ENCODE measurements at places on chromosomes 11 and 22.
A peak's percentile ranks its signal among the peaks of the same experiment; 100 is the strongest.

DNA sequence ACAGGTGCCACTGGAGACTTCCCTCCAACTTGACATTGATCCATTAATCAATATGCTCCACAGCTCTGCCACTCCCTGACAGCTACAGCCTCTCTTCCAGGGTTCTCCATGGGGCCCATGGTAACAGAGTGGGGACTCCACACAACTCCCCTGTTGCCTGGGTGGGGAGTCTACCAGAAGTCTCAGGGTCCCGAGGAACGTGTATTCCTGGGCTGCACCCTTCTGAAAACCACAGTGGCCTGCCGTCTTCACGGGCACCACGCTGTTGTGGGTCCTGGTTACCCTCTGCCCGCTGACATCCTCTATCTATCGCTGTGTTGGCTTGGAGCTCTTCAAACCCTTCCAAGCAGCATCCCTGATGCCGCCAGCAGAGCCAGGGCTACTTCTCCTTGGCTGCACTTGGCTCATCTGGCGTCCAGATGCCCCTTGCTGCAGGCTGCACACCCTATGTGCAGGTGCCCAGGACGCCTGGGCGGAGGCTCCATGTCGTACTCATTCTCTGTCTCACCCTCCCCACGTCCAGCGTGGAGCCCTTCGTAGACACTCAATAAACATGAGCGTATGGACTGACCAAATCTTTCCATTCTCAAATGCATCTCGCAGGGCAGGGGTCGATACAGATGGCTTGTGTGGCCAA is 1341.8 kb downstream of the TBC1D22A start:
- DNase-seq: no peak

DNA sequence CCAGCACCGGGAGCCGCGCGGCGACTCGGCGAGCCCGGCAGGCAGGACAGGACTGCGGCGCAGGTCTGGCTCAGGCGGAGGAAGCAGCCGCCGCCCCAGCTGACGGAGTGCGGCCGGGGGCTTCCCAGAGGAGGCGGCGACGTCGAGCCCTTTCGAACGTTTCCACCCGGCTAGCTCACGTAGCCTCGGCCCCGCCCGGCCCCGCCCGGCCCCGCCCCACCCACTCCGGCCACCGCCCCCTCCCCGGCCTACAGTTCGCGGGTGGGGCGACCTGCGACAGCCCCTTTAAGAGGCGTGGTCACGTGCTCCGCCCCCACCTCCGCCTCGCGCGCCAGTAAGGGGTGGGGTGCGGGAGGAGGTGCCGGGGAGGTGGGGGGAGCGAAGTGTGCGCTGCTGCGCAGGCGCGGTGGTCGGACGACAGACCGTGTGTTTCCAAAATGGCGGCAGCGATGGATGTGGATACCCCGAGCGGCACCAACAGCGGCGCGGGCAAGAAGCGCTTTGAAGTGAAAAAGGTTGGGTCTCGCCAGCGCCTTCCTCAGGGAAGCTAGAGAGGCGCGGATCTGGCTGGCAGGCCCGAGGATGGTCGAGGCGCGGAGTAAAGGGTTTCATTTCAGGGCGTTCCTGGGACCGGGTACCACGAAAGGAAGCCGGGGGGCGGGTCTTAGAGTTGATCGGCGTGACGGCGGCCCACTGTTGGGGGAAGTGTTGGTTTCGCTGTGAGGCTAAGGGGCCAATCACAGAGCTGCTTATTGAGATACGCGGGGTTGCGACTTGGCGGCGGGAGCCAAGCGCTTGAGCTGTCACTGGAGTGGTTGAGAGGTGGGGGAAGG is at the start of gene RBX1:
Gene RBX1 (plus strand): TSS at position 417 of the 833 bp plus-strand sequence. CDS start 21 bp downstream, at position 438.
- DNase-seq: peak; percentile 98

- DNase-seq: no peak
Observed at GRCh38 chr11:114074546-114075343, 15.2 kb downstream of the ZBTB16 start.

GRCh38 chr11:74806267-74806666 is 57.6 kb downstream of the RNF169 start:
- DNase-seq: no peak

DNA sequence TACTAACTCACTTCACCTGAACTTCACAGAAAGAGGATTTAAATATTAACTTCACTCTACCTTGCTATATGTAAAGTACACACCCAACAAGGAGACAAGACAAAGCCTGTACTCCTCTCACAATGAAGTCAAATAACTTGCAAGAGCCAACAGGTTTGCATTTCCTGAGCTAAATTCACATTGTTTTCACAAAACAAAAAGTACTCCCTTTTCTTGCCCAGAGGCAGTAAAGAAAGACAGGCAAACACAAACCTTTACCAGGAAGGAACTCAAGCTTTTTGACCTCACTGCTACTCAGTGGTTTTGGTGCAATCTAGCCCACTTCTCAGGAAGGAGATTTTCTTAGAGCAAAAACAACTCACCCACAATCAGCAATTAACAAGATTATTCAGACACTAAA is 15.7 kb downstream of the USP28 start:
- no peak for DNase-seq

- no peak for DNase-seq
Observed at GRCh38 chr11:64536396-64536941, 54.6 kb upstream of the SLC22A12 start.

GRCh38 chr11:7423946-7424345 is 61.4 kb upstream of the OLFML1 start:
- DNase-seq: no peak

GRCh38 chr11:15685306-15685705 is 570.6 kb downstream of the INSC start:
- no peak for DNase-seq

DNA sequence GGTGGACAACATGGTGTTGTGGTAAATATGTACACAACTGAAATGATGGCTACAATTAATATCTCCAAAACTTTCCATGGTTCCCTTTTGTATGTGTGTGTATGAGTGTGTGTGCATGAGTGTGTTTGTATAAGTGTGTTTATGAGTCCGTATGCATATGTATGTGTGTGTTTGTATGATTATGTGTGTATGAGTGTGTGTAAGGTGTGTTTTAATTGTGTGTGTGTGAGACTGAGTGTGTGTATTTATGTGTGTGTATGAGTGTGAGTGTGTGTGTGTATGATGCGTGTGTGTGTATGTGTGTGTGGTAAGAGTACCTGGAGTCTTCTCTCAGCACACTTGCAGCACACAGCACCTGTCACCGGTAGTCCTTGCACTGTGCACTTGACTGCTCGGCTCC is 7.8 kb downstream of the KRTAP5-9 start:
- no peak for DNase-seq

- DNase-seq: no peak
Observed at GRCh38 chr11:2277008-2277346, 6.6 kb upstream of the ASCL2 start.

GRCh38 chr11:30474151-30474954 is 111.8 kb downstream of the MPPED2 start:
- DNase-seq: no peak

DNA sequence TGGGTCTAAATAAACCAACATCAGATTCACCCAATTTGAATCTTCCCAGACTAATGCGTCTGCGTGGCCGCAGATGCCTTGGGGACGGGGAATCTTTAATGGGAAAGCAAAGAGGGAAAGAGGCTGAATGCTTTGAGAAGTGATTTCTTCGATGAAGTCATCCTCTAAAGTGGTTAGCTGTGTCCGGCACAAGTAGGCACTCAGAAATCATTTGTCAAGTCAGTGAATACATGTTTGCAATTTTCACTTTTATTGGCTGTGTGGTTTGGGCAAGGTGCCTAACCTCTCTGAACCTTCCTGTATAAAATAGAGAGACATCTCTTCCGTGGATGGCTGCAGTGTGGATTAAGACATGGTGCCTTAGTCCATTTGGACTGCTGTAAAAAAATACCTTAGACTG is 19.7 kb upstream of the IFT27 start:
- no peak for DNase-seq

GRCh38 chr11:62770778-62771143 is 435 bp upstream of the TAF6L start:
- no peak for DNase-seq

GRCh38 chr11:47589977-47590861 is 3.7 kb downstream of the FAM180B start:
- DNase-seq: no peak

DNA sequence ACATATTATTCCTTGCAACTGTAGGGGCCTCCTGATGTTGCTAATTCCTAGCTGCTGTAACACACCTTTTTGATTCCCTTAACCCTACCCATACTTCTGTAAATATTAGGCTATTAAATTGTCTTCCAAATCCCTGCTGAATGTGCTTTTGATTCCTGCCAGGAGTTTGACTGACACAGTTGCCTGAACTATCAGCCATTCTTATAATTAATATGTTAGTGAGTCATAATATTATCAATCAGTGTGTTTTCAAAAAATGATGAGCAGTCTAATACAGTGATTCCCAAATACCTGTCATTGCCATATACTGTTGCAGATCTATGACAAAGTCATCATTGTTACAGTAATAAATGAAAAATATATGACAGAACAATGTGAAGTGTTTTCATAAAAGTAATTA is 15.9 kb upstream of the FANCF start:
- no peak for DNase-seq

DNA sequence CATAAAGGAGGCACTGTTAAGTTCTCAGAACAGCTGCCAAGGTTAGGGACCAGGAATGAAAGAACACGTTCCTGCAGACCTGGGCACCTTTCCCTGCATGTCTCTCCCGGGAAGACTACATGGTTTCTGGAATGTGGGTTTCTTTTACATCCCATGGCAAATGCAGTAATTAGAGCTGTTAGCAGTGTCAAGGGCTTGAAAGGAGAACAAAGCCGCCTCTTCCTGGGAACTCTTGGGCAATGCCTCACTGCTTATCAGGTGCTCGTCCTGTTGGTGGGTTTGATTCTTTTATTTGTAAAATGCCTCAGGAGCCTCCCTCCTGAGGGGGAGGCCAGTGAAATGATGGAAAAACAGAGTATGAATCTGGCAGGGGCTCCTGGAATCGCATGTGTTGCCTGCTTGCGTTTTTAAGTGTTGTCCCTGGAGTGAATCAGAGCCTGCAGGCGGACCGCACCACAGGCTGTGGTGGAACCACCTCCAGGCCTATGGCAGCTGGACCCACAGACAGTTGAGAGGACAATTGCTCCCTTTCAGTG is 723 bp upstream of the C22orf31 start:
- no peak for DNase-seq

- no peak for DNase-seq
Observed at GRCh38 chr11:110762590-110762989, 50.4 kb upstream of the ARHGAP20 start.

GRCh38 chr11:113316256-113316655 is 1.9 kb downstream of the TTC12 start:
- DNase-seq: no peak

GRCh38 chr11:112106070-112106469 is 19.4 kb downstream of the SDHD start:
- no peak for DNase-seq

DNA sequence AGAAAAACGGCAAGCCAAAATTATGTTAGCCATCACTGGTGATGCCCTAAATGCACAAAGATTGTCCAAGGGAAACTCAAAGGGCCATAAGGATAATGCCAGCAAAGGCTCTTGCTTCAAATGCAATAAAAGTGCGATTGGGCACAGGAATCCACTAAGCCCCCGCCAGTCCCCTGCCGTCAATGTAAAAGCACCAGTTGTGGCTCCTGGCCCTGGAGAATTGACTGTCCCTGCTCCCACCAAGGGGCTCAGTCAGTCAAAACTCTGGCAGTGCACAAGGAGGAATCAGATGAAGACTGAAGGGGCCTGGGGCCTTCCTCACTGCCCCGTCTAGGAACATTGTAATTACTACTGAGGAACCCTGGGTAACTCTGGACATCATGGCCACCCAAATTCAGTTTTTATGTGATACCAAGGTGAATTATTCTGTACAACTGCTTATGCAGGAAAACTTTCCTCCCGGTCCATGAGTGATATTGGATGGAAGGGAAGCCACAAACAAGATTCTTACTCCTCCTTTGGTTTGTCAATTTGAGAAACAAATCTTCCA is 85.6 kb downstream of the PIWIL4 start:
- DNase-seq: no peak

- no peak for DNase-seq
Observed at GRCh38 chr11:1893581-1894359, 2.1 kb upstream of the PRR33 start.

DNA sequence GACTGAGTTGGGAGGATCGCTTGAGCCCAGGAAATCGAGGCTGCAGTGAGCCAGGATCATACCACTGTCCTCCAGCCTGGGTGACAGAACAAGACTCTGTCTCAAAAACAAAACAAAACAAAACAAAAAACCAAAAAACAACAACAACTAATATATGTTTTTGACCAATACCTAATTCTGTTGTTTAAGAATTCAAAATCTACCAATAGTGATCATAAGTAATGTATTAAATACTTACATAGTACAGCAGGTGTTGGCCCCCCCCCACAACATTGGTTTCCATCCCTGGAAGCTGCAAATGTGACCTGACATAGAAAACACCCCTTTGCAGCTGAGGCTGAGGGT is 74.7 kb downstream of the KCNQ1 start:
- DNase-seq: no peak

- no peak for DNase-seq
Observed at GRCh38 chr22:41888627-41889200, 26.2 kb downstream of the SHISA8 start.

DNA sequence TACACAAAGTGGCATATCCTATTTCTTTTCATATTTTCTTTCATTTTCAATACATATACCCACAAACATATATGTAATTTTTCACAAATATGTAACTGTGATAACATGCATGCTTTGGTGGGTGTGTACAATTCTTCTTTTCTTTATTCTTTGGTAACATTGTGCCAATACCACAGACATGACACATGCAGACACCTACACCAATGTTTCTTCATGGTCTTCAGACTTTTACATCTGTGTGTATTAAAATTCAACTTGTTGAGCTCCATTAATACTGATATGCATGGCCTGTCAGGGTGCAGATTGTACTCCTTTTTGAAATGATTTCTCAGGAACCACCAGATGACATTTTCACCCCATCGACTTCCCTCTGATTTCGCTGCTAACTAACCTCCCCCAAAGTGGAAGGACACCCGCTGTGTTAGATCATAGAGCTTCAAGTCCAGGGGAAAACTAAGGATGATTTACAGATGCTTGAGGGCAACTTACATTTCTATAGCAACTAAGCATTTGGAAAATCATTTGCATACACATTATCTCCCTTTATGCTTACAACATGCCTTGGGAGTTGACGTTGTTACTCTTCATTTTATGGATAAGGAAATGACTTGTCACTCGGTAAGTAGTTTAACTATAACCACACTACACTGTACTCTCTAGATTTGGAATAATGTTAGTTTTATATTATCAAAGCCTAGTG is 10.5 kb upstream of the PANX3 start:
- DNase-seq: no peak

GRCh38 chr22:23268139-23268712 is 87.9 kb downstream of the BCR start:
- DNase-seq: no peak

GRCh38 chr11:8604078-8604723 is 10.2 kb upstream of the STK33 start:
- no peak for DNase-seq
